ENCODE measurements at places on chromosomes 16 and 17. TPM values are rescaled to one million over a fixed set of nuclear protein-coding genes. Genes with fewer than 3 reads are reported as not detected.

Gene ZCCHC14
- total RNA-seq, result 12.2 TPM

Gene KRTAP16-1
- total RNA-seq, result not detected

Gene ACE
- 0.44 TPM for total RNA-seq

Gene CSH2
- total RNA-seq, result 0.14 TPM

Gene MYH1
- not detected for total RNA-seq

Gene NOD2
- not detected for total RNA-seq

Gene EVI2A
- 1.9 TPM for total RNA-seq

Gene CCL14
- not detected for total RNA-seq

Gene SLC6A4
- total RNA-seq, result not detected

Gene ATPAF2
- 14.7 TPM for total RNA-seq

Gene FZD2
- 26.1 TPM for total RNA-seq

Gene B4GALNT2
- total RNA-seq, result 2.4 TPM

Gene TMEM238L
- total RNA-seq, result not detected

Gene RNF222
- not detected for total RNA-seq

Gene ARL5C
- total RNA-seq, result not detected

Gene SLC5A10
- total RNA-seq, result not detected

Gene CFDP1
- total RNA-seq, result 37.9 TPM

Gene PITPNC1
- 4.8 TPM for total RNA-seq

Gene KCTD13
- 20.5 TPM for total RNA-seq
